Stimulated activated CD4-positive, alpha-beta T cell treated with anti-CD3 and anti-CD28 coated beads, Interleukin-4, amount 100 ng/mL, for 1 hour (primary cell): ENCODE measurements at places on chromosomes 12 and 14.

GRCh38 chr12:46179693-46180452 is 89.0 kb downstream of the SLC38A1 start:
- no peak for DNase-seq

- no peak for DNase-seq
These were observed 69.2 kb upstream of the BCAT1 start for GRCh38 chr12:25018146-25018545.

- DNase-seq = no peak
These were observed 9.1 kb downstream of the NCOR2 start for GRCh38 chr12:124558313-124558712.

- DNase-seq = no peak
These were observed 341.4 kb downstream of the ADAMTS20 start for GRCh38 chr12:43210485-43211192.

DNA sequence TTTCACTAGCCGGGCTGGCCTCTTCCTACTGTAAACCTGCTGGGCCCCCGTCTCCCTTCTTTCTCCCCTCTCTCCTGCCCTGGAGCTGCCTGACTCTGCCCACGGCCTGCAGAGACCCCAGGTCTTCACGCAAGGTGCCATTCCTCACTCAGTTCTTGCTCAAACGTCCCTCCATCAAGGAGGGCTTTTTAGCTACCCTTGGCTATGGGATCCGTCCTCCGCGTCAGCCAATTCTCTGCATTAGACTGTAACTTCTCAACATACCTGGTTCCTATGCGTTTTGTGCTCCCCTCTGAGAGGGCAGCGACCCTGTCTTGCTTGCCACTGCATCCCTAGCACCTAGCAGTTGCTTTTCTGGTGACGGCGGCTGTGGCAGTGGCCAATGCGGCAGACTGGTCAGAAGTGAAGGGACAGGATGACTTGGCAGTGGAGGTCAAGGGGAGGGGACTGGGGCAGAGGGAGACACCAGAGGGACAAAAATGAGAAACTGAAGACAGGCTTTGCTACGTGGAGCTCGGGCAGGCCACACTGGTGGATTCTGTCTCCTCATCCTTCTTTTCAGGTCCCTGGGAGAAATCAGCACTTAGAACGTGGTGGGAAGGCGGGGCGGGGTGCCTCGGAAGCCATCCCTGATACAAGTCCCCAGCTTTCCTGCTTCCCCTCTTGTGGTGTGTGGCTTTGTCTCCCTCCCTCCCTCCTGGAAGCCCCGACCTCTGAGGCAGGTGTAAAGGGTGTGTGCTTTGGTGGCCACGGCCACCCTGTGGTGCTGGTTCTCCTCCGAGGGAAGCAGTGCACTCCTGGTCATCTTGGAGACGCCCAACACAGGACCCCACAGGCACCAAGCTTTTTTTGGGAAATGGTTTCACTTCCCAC is 1.8 kb downstream of the B3GNT4 start:
- no peak for DNase-seq

DNA sequence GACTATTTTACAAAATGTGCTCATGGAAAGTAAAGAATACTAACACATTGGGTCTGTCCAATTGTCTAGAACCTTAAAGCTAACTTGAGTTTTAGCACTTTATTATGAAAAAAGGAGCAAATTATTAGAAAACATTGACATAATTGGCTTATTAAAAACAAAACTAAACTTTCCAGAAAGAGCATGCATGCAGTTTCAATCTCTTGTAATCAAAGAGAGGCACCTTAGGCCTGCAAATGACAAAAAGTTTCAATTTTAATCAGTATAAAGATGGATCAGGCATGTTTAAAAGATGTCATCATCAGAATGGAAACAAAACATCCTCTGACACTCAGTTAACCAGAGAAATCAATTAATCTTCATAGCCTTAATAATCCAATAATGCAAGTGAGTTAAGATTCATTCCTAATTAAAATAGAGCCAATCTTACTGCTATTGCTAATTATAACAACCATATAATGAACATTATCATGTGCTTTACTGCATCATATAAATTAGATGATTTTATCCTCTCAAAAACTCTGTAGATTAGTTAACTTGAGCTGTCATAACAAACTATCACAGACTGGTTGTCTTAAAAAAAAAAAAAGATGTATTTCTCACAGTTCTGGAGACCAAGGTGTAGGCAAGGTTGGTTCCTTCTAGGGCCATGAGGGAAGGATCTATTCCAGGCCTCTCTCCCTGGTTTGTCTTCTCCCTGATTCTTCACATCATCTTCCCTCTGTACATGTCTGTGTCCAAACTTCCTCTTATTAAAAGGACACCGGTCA is 131.4 kb downstream of the RPAP3 start:
- no peak for DNase-seq

DNA sequence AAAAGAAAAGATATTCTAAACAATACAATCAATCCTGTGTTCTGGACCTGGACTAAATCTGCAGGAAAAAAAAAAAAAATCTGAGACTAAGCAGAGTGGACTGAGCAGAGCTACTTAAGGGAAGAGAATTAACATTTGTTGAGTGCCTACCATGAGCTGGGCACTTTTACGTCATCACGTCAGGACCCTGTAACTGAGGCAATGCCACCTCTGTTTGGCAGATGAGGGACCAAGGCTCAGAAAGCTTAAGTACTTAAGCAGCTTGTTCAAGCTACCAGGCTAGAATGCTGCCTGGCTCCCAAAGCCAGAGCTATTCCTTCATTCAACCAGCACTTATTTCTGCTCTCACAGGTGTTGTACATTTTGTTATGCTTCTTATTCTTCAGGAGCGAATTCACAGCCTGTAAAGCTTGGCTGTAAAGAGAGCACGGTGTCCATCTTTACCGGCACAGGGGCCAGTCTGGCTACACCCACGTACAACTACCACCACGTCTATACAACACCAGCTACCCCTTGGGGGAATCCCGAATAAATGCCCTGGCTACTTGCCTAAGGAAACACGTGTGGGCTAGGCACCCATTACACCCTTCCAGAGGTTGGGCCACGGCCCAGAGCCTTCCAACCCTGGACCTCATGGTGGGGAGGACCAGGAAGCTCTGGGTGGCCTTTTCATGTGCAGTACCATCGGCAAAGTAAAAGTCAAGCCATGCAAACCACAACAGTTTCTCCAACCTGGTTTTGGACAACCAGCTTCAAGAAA is 27.0 kb downstream of the TMCC3 start:
- DNase-seq = no peak

DNA sequence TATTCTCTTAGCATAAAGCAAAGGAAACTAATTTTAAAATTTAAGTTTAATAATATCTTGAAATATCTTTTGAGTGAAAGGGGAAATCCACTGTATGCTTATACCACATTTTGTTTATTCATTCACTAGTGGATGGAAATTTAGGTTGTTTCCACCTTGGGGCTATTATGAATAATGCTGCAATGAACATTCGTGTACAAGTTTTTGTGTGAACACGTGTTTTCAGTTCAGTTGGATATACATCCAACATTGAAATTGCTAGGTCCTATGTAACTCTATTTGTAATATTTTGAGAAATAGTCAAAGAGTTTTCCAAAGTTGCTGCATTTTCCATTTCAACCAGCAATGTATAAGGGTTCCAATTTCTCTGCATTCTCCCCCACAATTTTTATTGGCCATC is 83.7 kb upstream of the ETV6 start:
- DNase-seq = no peak

- no peak for DNase-seq
These were observed 108.5 kb downstream of the DICER1 start for GRCh38 chr14:95048771-95049312.

- no peak for DNase-seq
These were observed 1.1 kb downstream of the DIP2B start for GRCh38 chr12:50505675-50506530.

- no peak for DNase-seq
These were observed 218.7 kb upstream of the TBX3 start for GRCh38 chr12:114902665-114903064.

DNA sequence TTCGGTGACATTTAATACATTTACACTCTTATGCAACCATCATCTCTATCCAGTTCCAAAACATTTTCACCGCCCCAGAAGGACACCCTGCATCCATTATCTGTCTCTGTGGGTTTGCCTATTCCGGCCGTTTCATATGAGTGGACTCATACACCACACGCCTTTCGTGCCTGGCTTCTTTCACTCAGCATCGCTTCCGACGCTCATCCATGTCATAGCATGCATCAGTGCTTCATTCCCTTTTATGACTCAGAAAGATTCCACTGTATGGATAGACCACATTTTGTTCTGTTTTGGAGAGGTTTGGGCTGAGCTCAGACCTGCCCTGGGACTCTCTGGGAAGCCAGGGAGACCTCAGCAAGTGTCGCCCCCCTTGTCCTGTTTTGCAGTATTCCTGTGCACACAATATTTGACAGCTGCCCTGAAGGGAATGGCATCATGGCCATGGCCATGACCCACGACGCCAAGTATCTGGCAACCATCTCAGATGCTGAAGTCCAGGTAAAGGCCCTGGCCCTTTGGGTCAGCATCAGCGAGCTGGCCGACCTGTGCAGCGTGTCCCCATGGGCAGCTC is 23.8 kb downstream of the CFAP251 start:
- DNase-seq = no peak

- no peak for DNase-seq
These were observed 164.4 kb upstream of the LRIG3 start for GRCh38 chr12:59084511-59085375.

GRCh38 chr14:104599446-104599845 is 5.1 kb downstream of the TMEM179 start:
- DNase-seq = no peak

DNA sequence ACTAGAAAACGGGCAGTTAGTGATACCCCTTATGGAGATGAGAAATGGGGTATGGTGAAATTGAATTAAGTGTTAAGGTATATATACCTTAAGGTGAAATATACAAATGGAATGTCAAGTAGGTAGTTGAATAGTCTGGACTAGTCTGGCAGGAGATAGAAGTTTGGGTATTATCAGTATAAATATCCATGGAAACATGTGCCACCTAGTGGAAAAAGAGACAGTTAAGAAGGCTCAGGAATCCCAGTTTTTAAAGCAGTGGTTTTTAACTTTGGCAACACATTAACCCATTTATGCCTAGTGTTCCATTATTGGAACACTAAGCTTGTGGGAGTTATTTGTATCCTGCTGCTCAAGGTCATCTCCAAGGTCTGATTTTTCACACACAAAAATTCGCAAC is 38.6 kb upstream of the TPH2 start:
- DNase-seq = no peak

GRCh38 chr12:107484230-107484629 is 201.4 kb upstream of the PWP1 start:
- DNase-seq = no peak

DNA sequence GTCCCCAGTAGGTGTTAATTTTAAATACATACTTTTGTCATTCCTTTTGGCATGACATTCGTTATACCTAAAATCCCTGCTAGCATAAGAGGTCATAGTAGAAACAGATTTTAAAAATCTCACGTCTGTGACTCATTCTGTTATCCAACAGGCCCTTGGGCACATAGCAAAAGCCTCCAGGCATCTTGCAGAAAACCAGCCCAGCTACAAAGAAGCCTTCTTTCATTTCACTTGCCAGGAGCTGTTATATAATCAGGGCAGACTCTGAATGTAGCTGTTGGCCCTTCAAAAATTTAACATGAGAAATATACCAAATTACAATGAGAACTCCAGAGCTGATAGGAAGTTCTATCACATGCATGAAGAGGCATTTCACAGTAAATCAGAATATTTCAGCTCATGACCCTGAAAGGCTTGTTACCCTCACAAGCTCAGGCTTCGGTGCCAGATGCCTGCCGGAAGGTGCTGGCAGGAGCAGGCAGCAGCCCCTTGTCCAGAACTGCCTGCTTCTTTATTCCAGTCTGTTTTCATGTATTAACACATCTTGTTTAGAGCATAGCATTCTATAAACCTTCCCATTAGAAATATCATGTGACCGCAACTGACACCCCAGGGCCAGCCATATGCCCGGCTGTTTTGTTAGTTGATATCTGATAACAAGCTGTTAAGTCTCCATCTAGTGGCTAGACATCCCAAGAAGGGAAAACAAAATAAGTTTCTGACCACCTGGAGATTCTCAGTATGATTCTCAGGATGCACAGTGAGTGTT is 17.8 kb downstream of the E2F7 start:
- DNase-seq = no peak

- DNase-seq = no peak
These were observed 18.3 kb upstream of the LRP1-AS start for GRCh38 chr12:57165741-57166140.

- DNase-seq = no peak
These were observed 6.7 kb downstream of the BCL7A start for GRCh38 chr12:122028165-122028904.

- no peak for DNase-seq
These were observed 91.8 kb downstream of the EML1 start for GRCh38 chr14:99884834-99885648.

GRCh38 chr12:462936-463705 is 3.4 kb downstream of the B4GALNT3 start:
- no peak for DNase-seq

DNA sequence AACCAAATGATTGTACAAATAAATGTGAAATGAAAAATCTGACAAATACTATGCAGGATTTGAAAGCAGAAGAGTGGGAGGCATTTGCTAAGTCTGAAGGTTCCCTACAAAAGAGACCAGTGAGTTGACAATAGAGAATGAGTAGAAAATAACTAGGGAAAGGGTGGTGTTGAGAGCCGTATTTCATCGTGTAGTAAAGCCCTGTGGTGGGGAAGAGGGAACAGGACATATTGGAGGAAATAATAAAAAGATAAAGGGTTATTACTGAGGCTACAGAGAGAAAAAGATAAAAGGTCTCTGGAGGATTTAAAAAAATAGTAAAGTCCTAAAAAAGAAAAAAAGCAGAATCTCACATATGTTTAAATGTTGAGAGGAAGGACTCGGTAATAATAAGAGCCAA is 268.8 kb downstream of the DUSP6 start:
- DNase-seq = no peak

- peak; percentile 41 for DNase-seq
These were observed 74.1 kb downstream of the PITPNM2 start for GRCh38 chr12:123076604-123077297.

DNA sequence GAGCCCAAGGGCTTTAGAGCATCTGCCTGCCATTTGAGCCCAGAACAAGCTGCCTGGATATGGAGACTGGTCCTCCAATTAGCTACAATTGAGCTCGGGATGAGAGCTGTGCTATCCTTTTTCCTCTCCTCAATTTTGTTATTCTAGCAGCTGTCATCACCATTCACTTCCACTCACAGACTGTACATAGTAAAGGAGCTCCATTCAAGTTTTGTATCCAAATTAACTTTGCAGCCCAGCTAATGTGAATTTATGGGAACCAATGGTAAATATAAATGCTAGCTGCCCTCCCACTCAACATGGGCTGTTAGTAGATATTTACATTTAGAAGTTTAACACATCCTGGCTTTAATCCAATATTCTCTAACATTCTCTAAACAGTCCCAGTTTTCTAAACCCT is 44.6 kb downstream of the BMP4 start:
- no peak for DNase-seq

- DNase-seq = no peak
These were observed 343.5 kb downstream of the AACS start for GRCh38 chr12:125408718-125409117.

DNA sequence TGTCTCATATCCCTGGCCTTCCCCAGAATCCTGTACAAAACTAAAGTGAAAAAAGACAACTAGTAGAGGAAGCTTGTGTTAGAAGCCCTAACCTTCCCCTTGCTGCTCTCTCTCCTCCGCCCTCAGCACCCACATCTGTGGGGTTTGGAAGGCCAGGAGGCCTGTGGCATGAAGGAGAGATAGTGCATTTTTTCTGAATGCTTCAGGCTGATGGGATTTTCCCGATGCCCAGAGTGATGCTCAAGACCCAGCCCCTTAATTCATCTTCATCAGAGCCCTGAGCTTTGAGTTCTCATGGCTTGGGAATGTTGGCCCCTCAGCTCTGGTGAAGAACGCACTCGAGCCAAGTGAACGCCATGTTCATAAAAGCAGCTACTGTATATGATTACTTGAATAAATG is 5.9 kb downstream of the FGF6 start:
- DNase-seq = no peak
